ENCODE measurements at places on chromosomes 12 and 14.
A peak's percentile ranks its signal among the peaks of the same experiment; 100 is the strongest.

DNA sequence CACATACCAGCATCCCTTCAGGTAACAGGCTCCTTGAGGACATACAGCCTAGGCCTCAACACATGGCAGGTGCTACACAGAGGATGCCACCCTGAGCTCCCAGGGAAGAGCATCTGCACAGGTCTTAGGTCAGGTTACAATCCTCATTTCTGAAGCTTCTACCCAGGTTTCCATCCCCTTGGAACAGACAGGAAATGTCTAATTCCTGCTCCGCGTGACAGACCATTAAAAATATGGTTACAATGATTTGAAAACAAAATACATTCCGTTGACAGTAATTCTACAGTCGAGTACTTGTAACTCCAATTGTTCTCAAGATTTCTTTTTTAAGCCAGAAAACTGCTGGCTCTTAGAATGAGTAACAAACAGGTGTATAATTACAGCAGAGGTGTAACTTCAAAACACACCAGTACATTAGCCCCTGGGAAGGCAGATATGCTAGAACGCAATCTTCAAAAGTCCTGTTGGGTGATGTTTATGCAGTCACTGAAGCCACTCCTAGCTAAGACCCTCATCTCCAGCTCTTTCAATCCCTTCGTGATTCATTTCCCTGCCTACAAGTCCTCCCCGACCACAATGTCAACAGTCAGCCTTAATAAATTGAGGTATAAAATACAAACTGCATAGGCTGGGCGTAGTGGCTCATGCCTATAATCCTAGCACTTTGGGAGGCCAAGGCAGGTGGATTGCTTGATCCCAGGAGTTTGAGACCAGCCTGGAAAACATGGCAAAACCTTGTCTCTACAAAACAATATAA lies 11.6 kb downstream of the SETD3 start:
- no peak for DNase-seq

DNA sequence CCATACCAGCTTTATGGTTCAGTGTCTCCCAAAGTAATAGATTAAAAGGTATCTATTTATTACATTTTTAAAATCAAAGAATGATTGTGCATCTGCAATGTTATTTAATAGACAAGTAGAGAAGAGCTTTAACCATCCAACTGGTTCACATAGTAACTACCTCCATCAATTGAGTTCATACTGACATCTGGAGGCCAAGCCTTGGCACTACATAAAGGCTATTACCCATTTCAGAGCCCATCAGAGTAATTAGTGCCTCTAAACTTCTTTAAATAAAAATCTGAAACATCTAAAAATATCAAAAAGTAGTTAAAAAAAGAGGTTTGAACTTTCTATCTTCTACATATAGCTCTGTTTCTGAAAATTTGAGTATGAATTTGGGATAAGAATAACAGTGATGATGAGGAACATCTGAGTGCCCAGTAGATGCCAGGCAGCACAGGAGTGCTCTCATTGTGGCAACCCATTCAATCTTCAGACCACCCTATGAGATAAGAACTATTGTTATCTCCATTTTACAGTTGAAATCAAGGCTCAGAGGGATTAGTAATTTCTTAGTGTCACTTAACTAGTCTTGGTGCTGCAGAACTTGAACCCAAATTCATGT lies 132.9 kb upstream of the DAAM1 start:
- DNase-seq, result peak; percentile 34

GRCh38 chr14:67815573-67816225 lies 691 bp downstream of the ZFYVE26 start:
- DNase-seq, result no peak

DNA sequence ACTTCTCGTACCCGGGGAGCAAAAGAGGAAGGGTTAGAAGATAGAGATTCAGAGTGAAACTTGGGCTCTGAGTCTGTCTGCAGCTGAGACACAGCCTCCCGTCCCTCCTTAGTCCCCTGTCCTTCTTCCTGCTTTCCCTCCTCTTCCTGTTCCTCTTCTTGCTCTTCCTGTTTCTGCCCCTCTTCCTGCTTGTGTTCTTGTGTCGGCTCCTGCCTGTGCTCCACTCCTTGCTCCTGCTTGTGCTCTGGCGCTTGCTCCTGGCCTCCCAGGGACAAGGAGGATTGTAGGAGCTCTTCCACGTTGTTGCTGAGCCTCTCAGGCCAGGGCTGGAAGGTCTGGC lies 3.0 kb downstream of the ACRBP start:
- no peak for DNase-seq

GRCh38 chr12:128784030-128784760 lies 39.6 kb downstream of the SLC15A4 start:
- DNase-seq, result no peak

DNA sequence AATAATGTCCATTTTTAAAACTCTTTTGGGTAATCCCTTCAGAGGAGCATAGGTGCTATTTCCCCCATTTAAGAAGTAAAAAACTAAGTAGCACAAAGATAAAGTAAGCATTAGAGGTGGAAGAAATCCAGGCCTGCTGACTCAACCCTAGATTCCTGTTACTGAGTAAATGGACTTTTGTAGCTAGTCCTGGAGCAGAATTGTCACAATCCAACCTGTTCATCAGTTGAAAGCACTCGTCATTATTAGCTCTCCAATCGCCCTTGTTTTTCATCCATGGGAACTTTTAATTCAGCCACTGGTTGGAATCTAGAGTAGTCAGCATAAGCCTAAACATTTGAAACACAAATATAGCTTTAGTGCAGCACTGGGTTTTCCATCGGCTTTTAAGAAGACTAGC lies 139.5 kb upstream of the AMIGO2 start:
- DNase-seq, result no peak

- DNase-seq, result no peak
Measured at GRCh38 chr14:102692334-102692733, 84.9 kb upstream of the TRAF3 start.

DNA sequence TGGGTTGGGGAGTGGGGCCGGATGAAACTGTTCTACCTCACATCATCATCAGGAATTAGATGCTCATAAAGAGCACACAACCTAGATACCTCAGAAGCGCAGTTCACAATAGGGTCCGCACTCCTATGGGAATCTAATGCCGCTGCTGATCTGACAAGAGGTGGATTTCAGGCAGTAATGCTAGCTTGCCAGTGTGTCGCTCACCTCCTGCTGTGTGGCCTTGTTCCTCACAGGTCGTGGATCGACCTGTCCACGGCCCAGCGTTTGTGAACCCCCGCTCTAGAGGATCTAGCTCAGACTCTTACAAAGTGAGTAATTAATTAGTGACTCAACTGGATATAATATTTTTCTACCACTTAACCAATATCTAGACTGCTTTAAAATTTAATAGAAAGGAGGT lies 5.8 kb downstream of the PPP1R12A start:
- DNase-seq, result no peak

DNA sequence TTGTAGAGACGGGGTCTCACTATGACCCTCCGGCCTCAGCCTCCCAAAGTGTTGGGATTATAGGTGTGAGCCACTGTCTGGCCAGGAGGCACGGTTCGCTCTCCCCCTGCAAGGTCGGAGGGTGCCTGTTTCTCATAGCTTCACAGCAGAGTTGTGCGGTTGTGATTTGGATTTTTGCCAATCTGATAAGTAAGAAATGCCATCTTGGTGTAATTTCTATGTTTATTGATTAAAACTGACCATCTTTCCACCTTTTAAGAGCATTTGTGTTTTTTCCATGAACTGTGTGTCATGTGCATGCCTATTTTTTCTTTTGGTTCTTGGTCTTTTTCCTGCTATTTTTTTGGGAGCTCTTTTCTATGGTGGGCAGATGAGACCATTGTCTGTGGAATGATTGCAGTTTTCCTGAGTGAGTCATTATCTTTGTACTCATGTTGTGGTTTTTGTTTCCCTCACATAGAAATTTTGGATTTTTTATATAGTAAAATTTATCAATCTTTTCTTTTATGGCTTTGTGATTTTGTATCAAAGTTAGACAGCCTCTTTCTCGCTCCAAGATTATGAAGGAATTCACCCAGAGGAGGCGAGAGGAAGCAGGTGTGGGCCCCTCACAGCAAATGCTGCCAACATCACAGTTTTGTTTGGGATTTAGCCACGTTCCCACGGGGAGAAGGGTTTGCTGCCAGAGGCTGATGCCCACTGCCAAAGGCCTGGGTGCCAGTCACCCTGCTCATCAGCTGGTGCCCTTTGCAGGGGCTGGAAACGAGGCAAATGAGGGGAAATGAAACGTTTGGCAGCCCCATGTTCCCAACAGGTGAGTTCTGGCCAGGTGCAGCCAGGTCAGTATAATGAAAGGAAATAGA lies 47.2 kb downstream of the RFX4 start:
- no peak for DNase-seq

Measured in amniotic stem cell (primary cell).